ENCODE measurements at places on chromosomes 16 and 17.

- DNase-seq = no peak
Observed at GRCh38 chr17:52751051-52751450, 592.5 kb upstream of the CA10 start.

DNA sequence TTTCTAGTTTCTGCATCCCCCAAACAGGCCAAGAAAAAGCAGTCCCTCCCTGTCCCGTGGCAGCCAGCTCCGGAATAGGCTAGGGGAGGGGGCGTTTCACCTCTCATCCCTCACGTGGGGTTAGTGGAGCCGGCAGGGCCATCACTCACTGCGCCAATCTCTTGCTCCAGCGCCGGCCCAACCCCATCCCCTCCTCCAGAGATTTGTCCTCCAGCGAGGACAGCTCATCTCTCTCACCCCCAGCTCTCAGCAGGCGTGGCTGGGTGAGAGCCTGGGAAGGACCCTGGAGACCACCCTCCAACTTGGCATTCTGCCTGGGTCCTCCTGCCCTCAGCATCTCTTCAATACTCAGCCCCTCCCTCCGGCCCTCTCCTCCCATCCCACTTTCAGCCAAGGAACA, 74.1 kb downstream of the TMEM132E start:
- DNase-seq = no peak

GRCh38 chr16:79535130-79535529, 65.4 kb downstream of the MAF start:
- DNase-seq = no peak

- no peak for DNase-seq
Observed at GRCh38 chr16:8552487-8553221, 37.7 kb downstream of the TMEM114 start.

DNA sequence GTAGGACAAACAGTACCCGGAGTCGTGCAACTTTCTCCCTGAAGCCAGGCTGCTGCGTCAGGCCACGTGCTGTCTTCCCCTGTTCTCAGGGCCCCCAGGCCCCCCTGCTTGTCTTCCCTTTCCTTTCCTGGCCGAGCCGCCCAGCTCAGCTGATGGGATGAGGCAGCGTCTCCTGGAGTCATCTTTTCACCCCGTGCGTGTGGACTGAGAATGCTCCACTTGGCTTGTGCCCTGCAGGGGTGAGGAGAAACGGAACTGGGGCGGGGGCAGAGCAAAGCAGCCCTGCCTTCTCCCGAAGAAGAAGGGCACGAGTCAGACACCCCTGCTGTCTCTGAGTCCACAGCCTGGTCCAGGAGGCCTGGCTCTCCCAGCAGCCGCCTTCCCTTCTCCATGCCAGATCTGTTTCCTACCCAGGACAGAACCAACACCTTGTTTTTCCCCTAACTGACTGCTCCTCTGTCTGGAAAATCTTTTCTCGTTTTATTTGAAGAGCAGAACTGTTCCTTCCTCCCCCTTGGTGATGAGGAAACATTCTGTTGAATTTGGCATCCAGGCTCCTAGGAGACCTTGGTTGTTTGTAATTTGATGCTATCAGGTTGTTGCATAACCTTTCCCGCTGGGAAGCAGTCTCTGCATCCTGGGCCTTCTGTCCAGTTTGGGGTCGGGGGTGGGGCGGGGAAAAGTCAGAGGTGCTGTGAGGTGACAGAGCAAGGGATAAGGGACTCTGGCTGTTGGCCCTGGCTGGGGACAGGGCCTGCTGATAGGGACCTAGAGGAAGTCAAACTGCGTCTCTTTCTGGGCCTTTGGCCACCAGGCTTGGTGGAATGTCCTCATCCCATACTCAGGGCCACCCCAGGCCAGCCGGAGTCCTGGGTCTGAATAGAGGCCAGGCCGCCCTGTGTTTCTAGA, 78.8 kb downstream of the WIPI1 start:
- DNase-seq = no peak

DNA sequence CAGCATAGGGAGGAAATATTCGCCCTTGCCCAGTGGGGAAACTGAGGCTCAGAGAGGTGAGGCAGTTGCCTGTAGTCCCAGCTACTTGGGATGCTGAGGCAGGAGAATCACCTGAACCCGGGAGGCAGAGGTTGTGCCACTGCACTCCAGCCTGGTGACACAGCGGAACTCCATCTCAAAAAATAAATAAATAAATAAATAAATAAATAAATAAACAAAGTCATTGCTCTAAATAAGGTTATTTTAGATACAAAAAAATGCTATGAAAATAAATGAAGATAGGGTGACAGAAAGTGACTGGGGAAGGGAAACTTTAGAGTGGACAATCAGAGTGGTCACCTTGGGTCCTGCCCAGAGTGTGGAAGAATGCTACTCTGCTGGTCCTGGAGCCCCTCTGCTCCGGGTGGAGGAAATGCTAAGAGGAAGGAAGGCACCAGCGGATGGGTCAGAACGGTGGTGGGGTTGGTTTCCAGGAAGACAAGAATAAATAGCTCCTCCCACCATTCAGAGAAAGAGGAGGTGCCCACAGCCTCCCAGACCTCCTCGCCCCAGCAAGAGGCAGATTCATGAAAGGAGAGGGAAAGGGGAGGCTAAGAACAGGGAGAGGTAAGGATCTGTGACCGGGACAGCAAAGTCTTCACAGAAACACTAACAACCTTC, 17.6 kb downstream of the TRPV3 start:
- no peak for DNase-seq

GRCh38 chr17:48052956-48053757, 5.0 kb downstream of the NFE2L1 start:
- no peak for DNase-seq

GRCh38 chr16:79310710-79311109, 289.8 kb downstream of the MAF start:
- DNase-seq = no peak

GRCh38 chr17:44038604-44039011, 23.8 kb upstream of the TMEM101 start:
- DNase-seq = no peak

GRCh38 chr17:40445751-40446468, 2.7 kb downstream of the IGFBP4 start:
- DNase-seq = no peak

GRCh38 chr17:67139784-67140665, 95.7 kb downstream of the CACNG1 start:
- no peak for DNase-seq

DNA sequence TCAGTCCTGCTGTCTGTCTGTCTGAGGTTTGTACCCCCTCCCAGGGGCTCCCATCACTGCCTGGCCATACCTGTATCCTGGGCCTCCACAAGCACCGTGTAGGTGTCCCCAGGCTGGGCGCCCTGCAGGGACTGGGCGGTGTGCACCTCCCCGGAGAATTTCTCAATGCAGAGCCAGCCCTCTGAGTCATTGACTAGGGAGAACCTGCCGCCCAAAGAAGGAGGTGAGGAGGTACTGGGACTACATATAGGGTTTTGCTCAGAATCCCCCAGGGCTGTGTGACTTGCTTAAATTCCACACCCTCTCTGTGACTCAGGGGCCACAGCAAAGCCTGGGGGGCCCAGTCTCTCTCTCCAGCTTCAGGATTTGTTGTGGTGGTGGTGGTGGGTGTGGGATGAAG, 7.6 kb downstream of the CDH16 start:
- no peak for DNase-seq

DNA sequence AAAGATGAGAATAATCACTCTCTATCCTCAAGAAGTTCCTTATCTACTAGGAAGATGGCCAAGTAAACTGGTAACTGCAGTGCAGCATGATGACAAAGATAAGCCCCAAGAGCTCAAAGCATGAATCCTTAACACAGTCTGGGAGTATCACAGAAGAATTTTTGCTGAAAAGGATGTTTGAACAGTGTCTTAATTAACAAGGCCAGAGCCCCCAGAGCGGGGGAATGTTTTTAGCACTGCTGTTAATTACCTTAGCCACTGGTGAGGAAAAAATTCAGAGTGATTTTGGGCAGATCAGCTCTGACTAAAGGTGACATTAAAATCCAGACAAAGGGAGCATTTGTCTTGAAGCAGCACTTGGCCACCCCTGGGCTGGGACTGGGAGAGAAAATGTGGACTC, 30.1 kb downstream of the ADAMTS18 start:
- no peak for DNase-seq

GRCh38 chr16:66382171-66382965, 15.9 kb downstream of the CDH5 start:
- DNase-seq = no peak

- DNase-seq = no peak
Observed at GRCh38 chr17:45131616-45132319, 547 bp downstream of the PLCD3 start.

GRCh38 chr17:66830451-66830850, 4.5 kb upstream of the CACNG5 start:
- no peak for DNase-seq

- no peak for DNase-seq
Observed at GRCh38 chr17:17606416-17607000, 15.0 kb upstream of the PEMT start.

DNA sequence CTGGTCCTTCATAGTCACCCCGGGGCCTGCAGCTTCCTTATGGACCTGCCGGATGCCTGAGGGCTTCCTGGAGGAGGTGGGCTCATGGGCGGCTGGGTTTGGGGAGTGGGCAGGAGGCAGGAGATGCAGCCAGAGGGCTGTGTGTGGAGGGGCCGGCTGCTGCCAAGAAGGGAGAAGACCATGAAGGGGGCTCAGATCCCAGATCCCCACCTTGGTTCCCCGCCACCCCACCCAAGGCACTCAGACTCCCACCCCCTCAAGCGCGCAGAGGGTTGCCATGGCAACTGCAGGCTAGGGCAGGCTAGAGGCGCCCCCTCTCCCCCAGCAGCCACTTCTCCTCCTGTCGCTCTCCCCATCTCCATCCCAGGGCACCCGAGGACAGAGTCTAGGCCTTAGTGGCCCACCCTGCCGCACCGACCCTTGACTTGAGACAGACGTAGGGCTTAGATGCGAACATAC, 104.5 kb downstream of the CRLF3 start:
- DNase-seq = peak; percentile 6

DNA sequence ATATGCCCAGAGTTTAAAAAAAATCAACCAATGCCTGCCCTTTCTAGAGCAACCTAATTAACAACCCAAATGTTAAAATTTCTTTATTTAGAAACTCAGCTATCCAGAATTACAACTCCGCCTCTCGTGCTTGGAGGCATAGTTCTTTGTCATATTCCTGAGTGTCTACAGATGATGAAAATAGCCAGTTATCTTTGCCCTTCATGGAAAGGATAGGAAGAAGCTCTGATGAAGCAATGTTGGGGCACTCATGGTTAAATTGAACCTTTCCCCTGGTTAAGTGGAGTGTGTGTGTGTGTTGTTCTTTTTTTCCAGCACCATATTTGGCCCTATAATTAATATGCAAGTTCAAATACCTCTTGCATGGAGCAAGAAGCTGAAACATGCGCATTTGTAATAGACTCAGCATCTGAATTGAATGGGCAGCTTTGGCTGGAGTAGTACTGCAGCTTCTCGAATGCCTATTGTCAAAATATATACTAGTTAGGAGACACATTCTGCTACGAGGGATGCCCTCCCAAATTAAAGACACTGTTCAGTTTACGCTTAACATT, 506.2 kb downstream of the WWOX start:
- no peak for DNase-seq

- no peak for DNase-seq
Observed at GRCh38 chr17:50392621-50393020, 4.7 kb downstream of the LRRC59 start.

DNA sequence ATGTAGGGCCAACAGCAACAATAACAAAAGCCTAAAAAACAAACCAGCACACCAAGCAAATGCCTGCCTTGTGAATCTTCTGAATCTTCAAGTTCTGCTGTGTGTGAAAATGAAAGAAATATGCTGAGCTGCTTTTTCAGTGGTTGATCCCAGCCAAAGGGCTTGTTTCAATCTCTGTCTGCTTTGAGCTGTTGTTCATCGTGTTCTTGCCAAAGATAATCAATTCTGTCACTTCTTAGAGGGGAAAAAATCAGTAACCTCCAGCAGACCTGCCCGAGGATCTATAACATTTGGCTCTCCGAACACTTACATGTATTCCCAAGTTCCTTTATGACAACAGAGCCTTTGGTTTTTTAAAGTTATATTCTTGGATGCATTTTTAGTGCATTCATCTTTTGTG, 65.9 kb downstream of the VPS35L start:
- DNase-seq = no peak

- no peak for DNase-seq
Observed at GRCh38 chr16:75301804-75302203, 50.4 kb upstream of the BCAR1 start.

- no peak for DNase-seq
Observed at GRCh38 chr16:25217921-25218320, 1.2 kb downstream of the AQP8 start.

DNA sequence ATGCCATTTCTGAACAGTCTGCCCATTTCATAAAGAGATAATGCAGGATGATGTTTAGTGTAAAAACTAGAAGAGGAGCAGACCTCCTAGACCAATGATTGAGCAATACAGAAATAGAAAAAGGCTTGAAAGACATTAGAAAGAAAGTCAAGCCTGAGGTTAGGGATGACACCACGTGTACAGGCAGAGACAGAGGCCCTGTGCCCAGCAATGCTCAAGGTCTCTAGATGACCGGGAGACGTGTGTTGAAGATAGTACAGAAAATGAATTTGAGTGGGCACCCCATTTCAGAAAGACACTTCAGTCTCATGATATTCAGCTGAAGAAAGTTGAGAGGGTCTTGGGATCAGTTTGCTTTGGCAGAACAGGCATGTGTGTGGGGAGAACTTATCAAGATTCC, 5.4 kb downstream of the GID4 start:
- no peak for DNase-seq

GRCh38 chr17:58250344-58251011, 12.1 kb downstream of the LPO start:
- no peak for DNase-seq

DNA sequence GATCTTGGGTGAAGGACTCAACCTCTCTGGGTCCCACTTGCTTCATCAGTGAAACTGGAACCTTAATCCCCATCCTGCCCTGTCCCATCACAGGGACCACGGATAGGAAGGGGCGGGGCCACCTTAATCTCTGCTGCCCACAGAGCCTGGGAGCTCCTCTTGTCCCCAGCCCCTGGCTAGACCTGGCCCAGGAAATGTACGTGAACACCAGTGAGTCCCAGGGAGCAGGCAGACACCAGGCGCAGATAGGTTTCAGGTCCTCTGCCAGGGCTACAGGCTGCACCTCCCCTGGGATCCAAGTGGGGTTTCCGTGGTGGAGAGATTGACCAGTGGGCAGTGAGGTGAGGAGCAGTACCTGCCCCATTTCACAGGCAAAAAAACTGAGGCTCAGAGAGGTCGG, 21.0 kb downstream of the RAB11FIP4 start:
- no peak for DNase-seq

Data from central memory CD8-positive, alpha-beta T cell (primary cell).